ENCODE measurements at places on chromosomes 4 and X.

- H3K4me3 ChIP-seq, result no peak overlapping the region
- no peaks in the 10 kb centered on the region for H3K36me3 ChIP-seq
- no peaks in the 10 kb centered on the region for H3K4me1 ChIP-seq
Measured at GRCh38 chrX:118459494-118459893, 36.1 kb upstream of the DOCK11 start.

GRCh38 chr4:92100975-92101374 lies 202.8 kb upstream of the GRID2 start:
- H3K27me3 ChIP-seq, result no peaks in the 10 kb centered on the region
- no peaks in the 10 kb centered on the region for H3K36me3 ChIP-seq
- no peak for DNase-seq
- no peak overlapping the region for H3K4me3 ChIP-seq
- H3K27ac ChIP-seq, result no peak overlapping the region
- H3K4me1 ChIP-seq, result no peaks in the 10 kb centered on the region

DNA sequence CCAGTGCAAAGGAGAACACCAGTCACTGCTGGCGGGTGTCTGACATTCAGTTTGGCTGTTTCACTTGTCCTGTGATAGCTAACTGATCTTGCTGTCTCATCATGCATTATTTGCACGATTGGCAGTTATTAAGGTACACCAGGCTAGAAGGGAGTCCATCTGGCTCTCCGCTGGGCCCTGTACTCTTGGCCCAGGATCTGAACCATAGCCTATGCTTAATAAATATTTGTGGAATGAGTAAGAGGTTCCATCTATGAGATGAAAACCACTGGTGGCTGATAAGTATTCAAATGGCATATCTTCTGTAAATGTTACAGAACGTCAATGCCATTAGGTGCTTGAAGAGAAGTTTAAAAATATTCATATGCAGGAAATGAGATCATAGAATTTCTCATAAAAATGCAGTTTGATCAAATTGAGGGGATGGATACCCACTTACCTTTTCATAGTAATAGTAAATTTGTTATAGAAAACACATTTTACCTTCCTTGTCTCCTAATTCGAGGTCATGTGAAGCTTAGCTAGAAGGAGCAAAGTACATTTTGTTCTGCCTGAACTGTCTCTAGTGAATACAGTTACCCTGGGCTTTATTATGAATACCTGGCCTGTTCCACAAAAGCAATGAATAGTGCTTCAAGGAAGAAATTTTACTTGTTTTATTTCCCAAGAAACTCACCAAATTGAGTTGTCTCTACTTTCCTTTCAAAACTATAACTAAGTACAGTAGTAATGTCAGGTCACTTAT lies 213.5 kb downstream of the CBR4 start:
- H3K27ac ChIP-seq, result no peak overlapping the region
- DNase-seq, result no peak
- H3K4me1 ChIP-seq, result no peaks in the 10 kb centered on the region
- no peaks in the 10 kb centered on the region for H3K36me3 ChIP-seq
- H3K27me3 ChIP-seq, result no peaks in the 10 kb centered on the region

DNA sequence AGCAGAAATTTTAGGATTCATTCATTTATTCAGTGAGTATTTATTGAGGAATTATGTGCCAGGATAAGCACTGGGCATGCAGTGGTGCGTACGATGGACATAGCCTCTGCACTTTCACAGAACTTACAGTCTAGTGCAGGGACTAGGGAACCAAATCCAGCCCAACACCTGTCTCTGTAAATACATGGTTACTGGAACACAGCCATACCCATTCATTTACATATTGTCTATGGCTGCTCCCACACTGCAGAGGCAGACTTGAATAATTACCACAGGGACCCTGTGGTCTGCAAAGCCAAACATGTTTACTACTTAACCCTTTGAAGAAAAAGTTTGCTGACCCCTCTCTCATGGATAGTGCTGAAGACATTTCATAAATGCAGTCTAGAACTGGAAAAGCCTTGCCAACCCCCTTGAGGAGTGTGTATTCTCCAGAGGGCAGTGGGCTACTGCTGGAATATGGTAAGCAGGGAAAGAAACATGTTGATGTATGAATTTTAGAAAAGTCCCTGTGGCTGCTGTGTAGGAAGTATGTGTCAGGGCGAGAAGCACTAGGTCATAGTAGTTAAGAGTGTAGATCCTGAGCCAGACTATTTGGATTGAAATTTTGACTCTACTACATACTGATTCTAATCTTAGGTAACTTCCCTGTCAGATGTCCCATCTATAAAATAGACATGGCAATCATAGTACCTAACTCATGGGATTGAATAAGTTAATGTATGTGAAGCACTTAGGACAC lies 75.5 kb downstream of the GALNT7 start:
- H3K27me3 ChIP-seq, result no peaks in the 10 kb centered on the region
- no peaks in the 10 kb centered on the region for H3K36me3 ChIP-seq
- no peak for DNase-seq
- no peak overlapping the region for H3K4me3 ChIP-seq

DNA sequence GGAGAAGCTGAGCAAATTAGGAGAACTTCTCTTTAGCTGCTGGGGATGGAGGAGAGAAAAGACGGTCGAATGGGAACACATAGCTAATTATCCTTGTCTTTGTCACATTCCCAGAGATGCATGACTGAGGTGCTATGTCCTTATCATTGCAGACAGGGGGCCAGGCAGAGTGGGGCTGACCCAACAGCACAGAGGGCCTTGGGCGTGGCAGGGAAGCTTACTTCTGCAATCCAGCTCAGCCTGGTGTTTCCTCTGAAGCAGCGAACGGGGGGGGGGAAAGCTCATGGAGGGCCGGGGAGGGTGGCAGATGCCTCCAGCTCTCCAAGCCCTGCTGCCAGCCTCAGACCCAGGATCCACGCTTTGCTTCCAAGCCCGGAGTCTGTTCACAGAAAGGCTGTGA lies 50.8 kb upstream of the HOPX start:
- H3K4me1 ChIP-seq, result no peaks in the 10 kb centered on the region
- no peak for DNase-seq
- no peaks in the 10 kb centered on the region for H3K36me3 ChIP-seq
- H3K27me3 ChIP-seq, result no peaks in the 10 kb centered on the region
- H3K27ac ChIP-seq, result no peak overlapping the region
- H3K4me3 ChIP-seq, result no peak overlapping the region

GRCh38 chrX:69185886-69186285 lies 20.6 kb upstream of the PJA1 start:
- no peak overlapping the region for H3K4me3 ChIP-seq
- DNase-seq, result no peak
- H3K36me3 ChIP-seq, result no peaks in the 10 kb centered on the region
- no peak overlapping the region for H3K27ac ChIP-seq
- H3K4me1 ChIP-seq, result no peaks in the 10 kb centered on the region
- H3K27me3 ChIP-seq, result no peaks in the 10 kb centered on the region

- no peaks in the 10 kb centered on the region for H3K36me3 ChIP-seq
- H3K4me3 ChIP-seq, result no peak overlapping the region
- H3K27ac ChIP-seq, result no peak overlapping the region
- no peak for DNase-seq
Measured at GRCh38 chrX:149398027-149398426, 107.1 kb downstream of the IDS start.

DNA sequence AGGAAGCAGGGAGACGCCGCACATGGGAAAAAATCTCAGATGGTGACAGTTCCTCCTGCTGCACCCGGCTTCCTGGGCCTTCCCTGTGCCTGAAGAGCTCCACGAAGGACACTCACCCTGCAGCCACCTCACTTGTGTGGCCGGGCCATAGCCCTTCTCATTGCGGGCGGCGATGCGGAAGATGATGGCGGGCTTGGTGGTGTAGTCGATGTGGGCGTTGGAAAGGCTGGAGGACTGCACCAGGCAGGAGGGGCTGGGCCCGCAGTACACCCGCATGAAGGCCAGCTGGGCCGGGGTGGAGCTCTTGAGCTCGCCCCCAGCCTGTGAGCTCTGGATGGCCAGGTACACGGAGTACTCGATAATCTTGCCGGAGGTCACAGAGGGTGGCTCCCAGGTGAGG lies 5.7 kb upstream of the RENBP start:
- no peak for DNase-seq
- H3K4me1 ChIP-seq, result peaks cover 10% of the 10 kb centered on the region
- no peaks in the 10 kb centered on the region for H3K27me3 ChIP-seq

DNA sequence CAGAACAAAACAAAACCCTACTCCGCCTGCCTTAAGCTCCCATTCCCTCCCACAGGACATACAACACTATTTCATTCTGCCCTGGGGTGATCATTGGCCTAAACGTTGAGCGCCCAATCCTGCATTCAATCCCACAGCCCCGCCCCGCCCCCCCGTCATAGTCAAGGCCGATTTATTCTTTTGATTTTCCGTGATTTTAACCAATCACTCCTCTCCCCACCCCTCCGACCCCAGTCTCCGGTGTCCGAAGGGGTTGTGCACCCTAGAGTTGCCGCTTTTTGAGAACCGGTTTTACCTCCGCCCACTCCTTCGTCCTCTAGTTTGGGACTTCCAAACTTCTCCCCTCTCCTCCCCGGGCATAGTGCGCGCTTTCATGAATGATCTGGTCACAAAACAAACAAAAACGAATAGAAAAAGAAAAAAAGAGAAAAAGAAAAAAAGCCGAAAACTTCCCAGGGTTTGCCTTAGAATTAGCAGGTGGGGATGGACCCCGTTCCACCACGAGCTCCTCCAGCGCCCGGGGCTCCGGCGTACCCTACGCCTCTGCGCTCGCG lies 446 bp upstream of the UBE2A start:
- peaks cover 18% of the 10 kb centered on the region for H3K4me1 ChIP-seq
- peak overlapping the region; percentile 54 for H3K4me3 ChIP-seq
- H3K27me3 ChIP-seq, result no peaks in the 10 kb centered on the region
- peak overlapping the region; percentile 76 for H3K27ac ChIP-seq
- no peak for DNase-seq

DNA sequence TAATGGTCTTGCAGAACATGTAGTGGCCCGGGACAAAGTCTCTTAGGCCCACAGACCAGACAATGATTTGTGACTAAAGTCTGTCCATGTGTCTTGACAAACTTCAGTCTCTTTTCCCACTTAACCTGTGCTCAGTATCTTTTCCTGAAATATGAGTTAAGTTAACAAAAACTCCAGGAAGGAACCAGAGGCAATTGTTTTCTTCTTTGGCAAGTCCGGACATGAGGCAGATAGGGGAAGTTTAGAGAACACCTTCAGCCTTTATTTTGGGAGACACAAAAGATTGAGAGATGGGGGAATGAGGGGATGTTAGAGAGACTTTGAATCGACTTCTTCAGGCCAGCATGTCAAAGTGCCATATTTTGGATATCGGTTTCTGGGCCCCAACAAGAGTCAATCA lies 80.2 kb upstream of the FRMPD4 start:
- no peak for DNase-seq
- no peaks in the 10 kb centered on the region for H3K36me3 ChIP-seq
- no peaks in the 10 kb centered on the region for H3K27me3 ChIP-seq
- H3K4me1 ChIP-seq, result no peaks in the 10 kb centered on the region
- H3K4me3 ChIP-seq, result no peak overlapping the region

- no peaks in the 10 kb centered on the region for H3K4me1 ChIP-seq
- DNase-seq, result no peak
- H3K36me3 ChIP-seq, result no peaks in the 10 kb centered on the region
- H3K4me3 ChIP-seq, result no peak overlapping the region
Measured at GRCh38 chrX:67585401-67585800, 41.6 kb downstream of the AR start.
